Chondrocyte (in vitro differentiated cells): ENCODE measurements at places on chromosomes 2 and 18.

GRCh38 chr2:17199741-17200140 is 318.5 kb downstream of the RAD51AP2 start:
- no peak for DNase-seq

- DNase-seq: no peak
Observed at GRCh38 chr2:74991977-74992376, 33.5 kb downstream of the POLE4 start.

- no peak for DNase-seq
Observed at GRCh38 chr2:186919296-186919695, 70.3 kb upstream of the ZSWIM2 start.

GRCh38 chr2:190748966-190749365 is 100.1 kb downstream of the NAB1 start:
- DNase-seq: no peak

GRCh38 chr2:57291209-57291608 is 755.4 kb upstream of the VRK2 start:
- no peak for DNase-seq

DNA sequence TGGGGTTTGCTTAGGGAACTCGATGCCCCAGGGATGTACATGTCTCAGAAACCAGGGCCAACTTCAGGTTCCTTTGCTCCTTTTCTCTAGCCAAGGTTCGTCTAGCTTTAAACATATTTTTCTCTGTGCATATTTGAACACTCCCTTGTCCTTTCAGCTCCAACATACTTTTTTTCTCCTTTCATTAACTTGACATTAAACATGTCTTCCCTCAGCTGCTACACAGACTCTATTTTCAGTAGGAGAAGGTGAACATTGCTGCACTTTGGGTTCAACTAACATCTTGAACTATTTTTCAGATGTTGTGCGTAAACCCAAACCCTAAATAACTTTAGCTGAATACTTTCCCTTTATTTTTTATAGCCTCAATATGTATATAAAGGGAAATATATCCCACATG is 212.9 kb downstream of the MTX2 start:
- DNase-seq: no peak

- DNase-seq: no peak
Observed at GRCh38 chr18:38895560-38895959, 1330.0 kb upstream of the CELF4 start.

- DNase-seq: no peak
Observed at GRCh38 chr2:207790898-207791297, 21.2 kb upstream of the FZD5 start.

DNA sequence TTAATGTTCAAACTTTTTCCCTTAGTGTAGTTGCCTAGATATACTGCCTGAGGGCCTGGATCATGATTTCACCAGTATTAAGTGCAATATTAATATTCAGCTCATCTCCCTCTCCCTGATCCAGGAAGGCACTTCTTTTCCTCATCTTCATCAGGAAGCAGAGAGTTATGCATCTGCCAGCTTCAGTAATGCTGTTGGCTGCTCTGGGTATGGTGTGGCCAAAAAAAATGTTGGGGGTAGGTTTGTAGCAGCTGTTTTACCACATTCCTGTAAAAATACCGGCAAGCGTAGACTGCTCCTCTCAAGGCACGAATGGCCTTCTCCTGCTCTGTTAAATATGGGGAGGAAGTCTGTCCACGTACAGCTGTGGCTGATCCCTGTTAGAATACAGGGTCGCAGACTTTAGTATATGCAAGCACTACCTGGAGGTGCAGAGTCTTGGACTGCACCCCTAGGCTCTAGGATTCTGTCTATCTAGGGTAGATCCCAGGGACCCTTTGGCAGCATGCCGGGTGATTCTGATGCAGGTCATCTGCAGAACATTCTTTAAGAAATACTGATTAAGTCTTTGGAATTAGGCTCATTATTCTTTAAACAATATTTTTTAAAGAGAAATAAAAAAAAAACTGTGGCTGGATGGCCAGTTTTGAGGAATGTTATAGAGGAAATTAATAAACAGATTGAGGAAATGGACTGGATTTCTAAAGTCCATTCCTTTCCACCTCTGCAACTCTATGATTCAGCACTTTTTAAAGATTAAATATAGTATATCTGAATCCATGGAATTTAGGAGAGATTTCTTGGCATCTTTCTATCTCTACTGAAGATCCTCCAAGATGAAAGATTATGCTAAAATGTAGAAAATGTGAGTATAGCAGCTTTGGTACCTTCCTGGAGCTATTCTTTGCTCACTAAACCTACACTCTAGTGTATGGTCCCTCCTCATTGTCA is 21.0 kb upstream of the GLS start:
- no peak for DNase-seq

GRCh38 chr2:179051250-179051649 is 1.3 kb upstream of the CCDC141 start:
- DNase-seq: no peak

DNA sequence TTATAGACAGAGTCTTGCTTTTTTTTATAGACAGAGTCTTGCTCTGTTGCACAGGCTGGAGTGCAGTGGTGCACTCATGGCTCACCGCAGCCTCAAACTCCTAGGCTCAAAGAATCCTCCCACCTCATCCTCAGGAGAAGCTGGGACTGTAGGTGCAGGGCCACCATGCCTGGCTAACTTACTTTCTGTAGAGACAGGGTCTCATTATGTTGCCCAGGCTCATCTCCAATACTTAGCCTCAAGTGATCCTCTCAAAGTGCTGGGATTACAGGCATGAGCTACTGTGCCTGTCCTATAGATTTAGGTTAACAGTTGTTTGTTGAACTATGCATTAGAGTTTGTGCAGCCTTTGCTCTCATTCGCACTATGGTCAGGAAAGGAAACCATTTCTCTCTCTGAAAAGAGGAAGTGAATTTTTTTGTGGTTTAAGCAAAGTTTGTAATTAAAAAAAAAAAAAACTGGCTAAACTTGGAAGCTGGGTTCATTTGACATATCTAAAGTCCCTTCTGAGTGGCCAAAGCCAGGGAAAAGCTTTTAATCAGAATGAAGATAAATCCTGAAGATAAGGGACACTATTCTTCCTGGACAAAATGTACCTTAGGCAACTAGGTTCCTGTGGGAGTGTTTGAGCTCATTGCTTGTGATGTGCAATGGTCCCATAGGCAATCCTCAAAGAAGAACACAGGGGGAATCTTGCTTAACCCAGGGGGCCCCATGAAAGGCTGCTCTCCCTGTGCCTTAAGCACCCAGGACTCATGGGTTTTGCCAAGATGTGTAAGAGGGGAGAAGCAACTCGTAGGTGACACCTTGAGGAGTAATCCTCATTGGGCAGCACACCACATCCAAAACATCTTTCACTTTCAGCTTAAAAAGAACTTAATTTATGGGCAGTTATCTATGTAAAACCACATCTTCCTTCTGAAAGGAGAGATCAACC is 201.7 kb downstream of the MREG start:
- no peak for DNase-seq

DNA sequence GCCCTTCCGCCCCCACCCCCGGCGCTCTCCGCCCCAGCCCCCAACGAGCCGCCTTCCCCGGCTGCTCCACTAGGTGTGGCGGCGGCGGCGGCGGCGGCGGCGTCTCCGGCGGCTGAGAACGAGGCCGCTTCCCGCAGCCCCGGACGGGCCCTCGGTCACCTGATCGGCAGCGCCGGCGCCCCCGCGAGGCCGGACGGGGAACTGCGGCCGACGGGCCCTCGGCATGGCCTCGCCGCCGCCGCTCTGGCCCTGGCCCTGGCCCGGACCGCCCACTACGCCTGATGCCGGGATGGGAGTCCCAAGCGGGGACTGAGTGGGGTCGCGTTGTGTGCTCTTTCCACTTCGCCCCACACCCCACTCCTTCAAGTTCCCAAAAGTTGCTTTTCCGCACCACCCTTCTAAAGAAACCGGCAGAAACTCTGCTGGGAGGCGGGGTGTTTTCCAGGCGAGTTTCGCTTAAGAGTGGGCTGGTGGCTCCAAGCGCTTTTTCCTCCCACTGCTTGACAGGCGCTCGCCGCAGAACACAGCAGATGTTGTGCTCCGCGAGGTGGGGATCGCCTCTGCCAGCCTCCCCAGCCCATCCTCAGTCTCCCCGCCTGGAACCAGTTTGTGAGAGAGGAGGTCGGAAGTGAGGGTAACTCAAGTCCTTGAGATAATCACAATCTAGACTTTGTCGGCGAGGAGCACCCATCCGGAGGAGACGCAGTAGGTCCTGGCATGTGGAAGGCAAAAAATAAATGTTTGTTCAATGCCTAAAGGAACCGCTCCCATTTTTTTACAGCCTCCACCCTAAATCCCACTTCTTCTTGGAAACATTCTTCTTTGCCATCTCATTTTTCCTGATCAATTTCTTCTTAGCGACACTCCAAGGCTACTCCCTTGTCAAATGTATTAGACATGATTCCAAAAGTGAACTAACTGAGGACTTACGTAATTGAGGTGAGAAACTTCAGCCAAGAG is at the start of gene NCKAP1:
NCKAP1 (minus strand) TSS at position 117 of the 960 bp plus-strand sequence. CDS start 358 bp downstream, outside the sequence.
- DNase-seq: peak; percentile 95

GRCh38 chr18:56067214-56067894 is 479.4 kb upstream of the TCF4 start:
- DNase-seq: no peak

DNA sequence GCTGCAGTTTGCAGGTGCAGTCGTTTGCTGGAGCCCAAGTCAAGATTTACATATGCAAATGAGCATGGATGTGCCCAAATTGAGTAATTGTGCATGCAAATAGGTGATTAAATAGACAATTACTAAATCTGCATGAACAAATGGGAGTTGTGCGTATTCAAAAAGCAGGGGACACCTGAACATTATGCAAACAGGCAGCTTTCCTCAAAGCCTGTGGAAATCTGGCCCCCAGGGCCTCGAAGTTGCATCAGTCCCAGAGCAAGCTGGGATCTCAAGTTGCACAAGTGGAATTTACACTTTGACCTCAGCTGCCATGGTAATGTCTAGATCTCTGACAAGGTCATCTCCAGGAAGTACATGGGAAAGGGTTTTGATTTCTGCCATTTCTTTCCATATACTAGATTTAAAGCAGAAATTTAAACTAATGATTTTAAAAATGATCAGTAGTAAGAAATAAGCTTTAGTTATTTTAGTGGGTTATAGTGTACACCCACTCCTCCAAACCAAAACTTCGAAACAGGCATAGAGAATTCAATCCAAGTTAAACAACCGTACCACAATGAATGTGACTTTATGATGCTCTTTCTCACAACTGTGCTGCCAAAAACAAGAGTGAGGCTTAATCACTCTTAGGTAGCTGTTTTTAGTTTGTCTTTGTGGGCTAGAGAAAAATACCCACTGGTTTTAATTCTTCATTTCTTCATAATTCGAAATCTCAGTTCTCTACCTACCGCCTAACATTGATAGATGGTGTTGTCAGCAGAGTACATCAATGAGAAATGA is 110.7 kb downstream of the RND3 start:
- DNase-seq: no peak

DNA sequence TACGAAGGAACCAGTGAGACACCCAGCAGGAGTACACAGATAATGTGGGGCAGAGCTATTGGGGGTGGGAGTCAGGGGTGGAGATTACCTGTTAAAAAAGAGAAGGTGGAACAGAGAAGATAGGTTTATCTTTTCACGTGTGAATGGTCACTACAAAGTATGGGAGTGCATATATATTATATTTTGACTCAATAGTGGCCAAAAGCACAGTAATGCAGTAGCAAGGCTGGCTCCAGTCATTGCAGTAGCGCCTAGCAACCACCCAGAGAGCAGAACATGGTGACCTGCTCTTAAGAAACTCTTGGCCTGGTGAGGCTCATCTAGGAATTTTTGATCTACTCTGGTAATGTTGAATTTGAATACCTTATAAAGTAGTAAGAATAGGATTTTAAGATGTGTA is 1.0 kb downstream of the IMPACT start:
- no peak for DNase-seq

DNA sequence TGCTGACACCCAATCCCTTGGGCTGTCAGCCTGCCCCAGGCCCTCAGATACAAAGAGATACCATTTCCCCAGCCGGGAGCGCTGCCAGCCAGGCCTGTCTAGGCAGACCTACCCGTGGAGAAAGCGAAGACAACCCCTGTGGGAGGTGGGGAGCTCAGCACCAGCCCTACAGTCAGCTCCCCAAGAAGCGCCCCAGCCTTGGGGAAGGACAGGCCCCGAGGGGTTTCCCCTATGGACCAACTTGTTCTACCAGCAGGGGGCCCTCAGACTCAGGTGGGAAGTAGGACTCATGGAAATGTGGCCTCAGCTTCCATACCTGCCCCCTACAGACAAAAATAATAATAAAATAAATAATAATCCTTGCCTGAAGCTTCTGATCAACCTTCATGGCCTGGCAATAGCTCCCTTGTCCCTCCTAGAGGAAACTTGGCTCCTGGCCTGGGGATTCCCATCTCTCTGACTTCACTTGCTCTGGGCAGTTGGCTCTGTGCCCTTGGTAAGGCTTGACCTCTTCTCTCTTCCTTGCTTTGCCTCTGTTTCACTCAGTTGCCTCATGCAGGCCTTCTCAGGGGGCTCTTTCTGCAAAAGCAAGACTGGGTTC is 7.0 kb downstream of the SLC35F6 start:
- peak; percentile 65 for DNase-seq

GRCh38 chr18:11324956-11325882 is 175.8 kb upstream of the PIEZO2 start:
- DNase-seq: no peak

- peak; percentile 84 for DNase-seq
Observed at GRCh38 chr2:105369777-105370690, 28.8 kb downstream of the FHL2 start.

DNA sequence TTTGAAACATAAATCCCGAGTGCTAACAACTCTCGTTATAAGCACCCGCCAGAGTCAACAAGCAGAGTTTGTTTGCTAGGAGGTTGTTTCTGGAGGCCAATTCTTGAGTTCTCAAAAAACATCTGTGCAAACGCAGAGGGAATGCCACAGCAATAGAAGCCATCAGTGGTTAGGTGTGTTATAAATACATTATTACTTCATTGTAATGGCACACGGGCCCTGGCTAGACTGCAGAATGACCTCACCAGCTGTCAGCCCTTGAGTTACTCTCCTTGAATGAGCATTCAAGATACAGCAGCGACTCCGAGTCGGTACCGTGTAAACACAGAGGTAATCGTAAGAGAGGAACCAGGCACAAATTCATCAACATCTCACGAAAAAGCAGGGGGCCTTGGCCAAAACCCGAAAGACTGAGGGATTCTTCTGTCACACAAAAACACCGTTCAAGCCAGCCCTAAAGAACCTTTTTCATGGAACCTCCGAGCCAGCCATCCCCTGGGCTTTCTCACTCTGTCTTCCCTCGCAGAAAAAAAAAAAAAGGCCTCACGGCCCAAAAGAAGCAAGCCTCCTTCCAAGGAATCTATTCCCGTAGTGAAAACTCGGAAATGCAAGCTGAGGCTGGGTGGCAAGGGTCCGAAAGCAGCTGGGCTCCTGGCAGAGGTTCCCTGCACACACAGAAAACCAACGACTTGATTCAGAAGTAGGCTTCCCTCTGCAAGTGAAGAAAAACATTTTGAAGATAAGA is 133.7 kb upstream of the MEIS1 start:
- DNase-seq: no peak

DNA sequence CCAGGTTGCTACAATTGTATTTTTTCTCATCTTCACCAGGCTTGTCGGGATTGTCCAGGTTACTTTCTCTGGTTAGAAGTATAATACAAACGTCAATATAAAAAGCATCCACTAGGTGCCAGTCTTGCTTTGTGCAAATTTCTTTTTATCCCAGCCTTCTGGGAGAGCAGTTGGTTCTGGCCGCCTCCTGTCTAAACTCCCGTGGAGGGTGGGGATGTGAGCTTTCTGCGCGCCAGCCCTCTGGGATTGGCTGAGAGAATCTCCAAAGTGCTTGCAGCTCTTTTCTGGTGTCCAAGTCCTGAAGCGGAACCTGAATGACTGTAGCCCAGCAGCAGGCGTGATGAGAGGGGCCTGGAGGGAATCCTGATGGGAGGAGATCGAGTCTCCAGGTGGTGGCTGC is 22.4 kb upstream of the TOGARAM2 start:
- DNase-seq: no peak
